ENCODE measurements at places on chromosomes 7 and 10.

DNA sequence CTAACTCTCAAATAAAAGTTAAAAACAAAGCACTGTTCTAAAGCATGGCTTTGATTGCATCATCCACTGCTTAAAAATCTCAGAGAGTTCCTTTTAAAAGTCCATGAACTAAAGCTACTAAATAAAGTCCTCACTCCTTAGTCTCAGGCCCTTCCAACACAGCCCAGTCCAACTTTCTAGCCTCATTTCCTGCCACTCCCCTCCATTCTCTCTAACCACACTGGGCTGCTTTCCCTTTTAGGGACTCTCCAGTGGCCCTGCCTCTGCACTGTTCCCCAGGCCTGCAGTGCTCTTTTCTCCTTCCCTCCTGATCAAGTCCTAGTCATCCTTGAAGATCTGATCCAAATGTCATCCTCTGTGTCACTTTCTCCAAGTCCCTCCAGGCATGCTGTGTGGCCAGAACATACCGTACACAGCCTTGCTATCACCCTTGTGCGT lies 56.9 kb upstream of the PPP1R3C start:
- no peak for DNase-seq

DNA sequence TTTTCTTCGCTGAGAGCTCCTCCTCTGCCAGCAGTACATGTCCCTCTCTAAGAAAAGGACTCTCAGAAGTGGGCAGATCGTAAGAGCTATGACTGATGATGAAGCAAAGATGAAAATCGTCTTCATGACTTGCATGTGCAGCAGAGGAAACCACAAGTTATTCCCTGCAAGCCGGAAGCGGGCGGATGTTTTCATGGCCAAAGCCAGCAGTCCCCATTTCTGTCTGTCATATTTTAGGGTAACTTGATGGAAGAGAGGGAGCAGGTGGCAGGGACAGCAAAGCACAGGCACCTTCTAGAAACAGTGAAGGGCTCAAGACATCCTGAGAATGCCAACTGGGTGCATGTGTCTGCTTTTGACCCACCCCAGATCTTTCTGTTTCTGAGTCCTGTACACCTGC lies 19.9 kb downstream of the KLF6 start:
- DNase-seq = no peak

DNA sequence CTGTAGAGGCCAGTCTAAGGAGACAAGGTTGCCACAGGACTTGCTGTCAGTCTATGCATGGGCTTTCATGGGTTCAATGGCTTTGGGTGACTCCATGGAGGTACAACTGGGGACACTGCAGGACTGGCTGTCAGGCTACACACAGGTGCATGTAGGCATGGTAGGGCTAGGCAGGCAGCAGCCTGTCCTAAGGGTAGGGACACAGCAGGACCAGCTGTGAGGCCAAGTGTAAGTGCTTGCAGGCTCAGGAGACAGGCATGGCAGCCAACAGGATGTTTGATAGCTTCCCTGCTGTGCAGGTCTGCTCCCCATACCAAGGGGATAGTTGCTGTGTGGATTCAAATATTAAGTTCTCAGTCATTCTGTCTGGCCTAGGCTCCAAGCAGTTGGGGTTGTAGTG lies 181.0 kb upstream of the NPY start:
- DNase-seq = no peak

- no peak for DNase-seq
Measured at GRCh38 chr10:112966194-112966855, 16.3 kb downstream of the TCF7L2 start.

- DNase-seq = peak; percentile 38
Measured at GRCh38 chr10:128859738-128860386, 607.2 kb upstream of the MGMT start.

DNA sequence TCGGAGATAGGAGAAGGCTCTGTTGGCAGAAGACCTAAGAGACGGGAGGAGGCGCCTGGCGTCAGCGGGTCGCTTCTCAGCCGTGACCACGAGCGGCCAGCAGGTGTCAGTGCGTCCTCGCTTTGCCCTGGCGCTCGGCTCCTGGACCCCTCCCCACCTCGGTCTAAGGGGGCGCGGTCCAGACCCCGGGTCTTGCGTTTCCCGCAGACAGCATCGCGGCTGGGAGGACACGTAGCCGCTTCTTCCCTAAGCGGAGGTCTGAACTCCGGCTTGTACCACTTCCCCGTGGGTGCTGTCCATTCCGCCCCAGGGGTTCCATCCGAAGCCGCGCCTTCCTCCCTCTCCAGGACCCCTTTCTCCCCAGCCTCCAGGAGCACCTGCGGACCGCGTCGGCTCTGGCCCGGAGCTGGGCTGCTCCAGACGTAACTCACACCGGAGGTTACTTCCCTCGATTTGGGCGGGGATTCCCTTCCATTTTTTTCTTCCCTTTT lies 593 bp upstream of the ADRA2A start:
- DNase-seq = peak; percentile 60

- no peak for DNase-seq
Measured at GRCh38 chr10:28878236-28878970, 201.1 kb downstream of the BAMBI start.

GRCh38 chr10:89591111-89591795 lies 53.8 kb downstream of the PANK1 start:
- no peak for DNase-seq

- peak; percentile 21 for DNase-seq
Measured at GRCh38 chr7:121449329-121449728, 53.2 kb upstream of the FAM3C start.

- no peak for DNase-seq
Measured at GRCh38 chr10:115624448-115624847, 531.3 kb downstream of the ATRNL1 start.

GRCh38 chr10:75755528-75755927 lies 324.1 kb downstream of the LRMDA start:
- DNase-seq = no peak

GRCh38 chr7:4939971-4940728 lies 18.8 kb downstream of the MMD2 start:
- DNase-seq = no peak

DNA sequence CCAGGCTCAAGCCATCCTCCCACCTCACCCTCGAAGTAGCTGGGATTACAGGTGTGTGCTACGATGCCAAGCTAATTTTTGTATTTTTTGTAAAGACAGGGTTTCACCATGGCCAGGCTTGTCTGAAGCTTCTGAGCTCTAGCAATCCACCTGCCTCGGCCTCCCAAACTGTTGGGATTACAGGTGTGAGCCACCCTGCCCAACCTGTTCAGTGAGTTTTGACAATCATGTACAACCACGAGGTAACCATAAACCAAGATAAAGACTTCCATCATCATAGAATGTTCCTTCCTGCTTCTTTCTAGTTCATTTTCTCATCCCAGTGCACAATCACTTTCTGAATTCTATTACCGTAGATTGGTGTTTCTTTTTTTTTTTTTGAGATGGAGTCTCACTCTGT lies 30.5 kb upstream of the MKRN1 start:
- DNase-seq = no peak

DNA sequence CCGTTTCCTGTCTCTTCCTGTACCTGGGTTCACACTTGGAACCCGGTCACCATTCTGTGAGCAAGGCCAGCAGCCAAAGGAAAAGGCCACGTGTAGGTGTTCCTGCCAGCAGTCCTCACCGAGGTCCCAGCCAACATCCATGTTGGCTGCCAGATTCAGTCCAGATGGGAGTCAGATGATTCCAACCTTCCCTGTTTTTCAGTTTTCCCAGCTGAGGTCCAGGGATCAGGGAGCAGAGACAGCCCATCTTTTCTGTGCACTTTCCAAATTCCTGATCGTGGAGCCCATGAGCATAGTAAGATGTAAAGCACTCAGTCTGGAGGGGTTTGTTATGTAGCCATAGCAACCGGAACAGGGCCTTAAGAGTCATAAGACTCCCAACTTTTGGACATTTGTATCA lies 3.9 kb upstream of the PVRIG start:
- DNase-seq = no peak

DNA sequence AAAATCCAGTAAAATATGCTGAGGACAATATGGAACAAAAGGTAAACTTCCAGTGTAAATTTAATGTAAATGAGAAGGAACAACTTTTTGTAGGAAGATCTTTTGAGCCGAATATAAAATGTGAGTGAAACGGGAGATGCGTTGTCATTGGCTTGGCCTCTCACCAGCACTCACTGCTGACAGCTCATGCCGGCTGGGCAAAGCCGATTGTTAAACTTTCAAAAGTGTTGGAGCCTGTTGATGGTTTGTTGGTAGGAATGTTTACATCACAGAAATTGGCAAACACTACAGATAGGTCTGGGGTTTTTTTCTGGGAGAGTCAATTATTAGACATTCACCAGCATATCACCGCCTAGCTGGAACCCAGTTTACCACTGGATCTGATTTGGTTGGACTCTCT lies 6.1 kb downstream of the PSTK start:
- no peak for DNase-seq

- no peak for DNase-seq
Measured at GRCh38 chr10:112832361-112832878, 117.6 kb upstream of the TCF7L2 start.

DNA sequence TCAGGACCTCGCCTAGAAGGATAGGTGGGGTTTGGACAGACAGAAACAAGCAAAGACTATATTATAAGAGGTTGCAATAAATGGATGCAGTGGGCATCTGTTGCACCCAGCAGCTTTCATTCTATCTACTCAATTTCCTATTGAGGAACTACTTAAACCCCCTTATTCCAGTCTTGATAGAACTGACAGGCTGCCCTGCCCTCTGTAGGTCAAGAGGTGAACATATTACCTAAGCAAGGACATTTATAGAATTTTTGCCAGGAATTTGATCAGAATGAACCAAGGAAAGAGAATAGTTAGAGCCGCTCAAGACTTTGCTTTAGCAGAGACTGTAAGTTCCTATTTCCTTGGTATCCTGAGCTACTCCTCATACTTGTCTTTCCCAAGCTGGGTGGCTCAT lies 9.5 kb downstream of the VTI1A start:
- no peak for DNase-seq

GRCh38 chr7:36404639-36405408 lies 15.2 kb downstream of the ANLN start:
- DNase-seq = peak; percentile 64

DNA sequence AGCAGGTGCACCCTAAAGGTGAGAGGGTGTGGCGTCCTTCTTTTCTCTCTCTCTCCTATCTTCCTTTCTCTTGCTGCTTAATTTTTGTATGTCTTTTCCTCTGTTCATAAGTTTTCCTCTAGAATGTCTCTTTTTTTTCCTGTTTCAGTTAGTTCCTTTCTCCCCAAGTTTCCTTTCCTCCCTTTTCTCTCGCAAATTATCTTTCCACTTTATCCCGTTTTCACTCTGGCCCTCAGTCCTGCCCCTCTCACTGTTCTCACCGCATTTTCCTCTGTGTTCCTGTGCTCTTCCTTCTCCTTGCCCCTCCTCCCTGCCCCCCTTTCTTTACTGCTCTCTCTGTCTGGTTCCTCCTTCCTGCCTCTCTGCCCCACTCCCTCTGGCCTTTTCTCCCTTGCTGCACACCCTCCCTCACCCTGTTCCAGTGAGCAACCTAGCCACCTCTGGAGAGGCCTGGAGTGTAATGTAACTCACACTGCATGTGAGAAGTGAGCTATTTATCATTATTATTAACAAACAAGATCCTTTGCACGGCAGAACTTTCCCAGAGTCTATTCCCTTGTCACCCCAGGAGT lies 158.5 kb downstream of the C10orf105 start:
- DNase-seq = no peak

- no peak for DNase-seq
Measured at GRCh38 chr10:22005763-22006162, 2.2 kb upstream of the DNAJC1 start.

GRCh38 chr7:6317797-6318438 lies 45.5 kb upstream of the CYTH3 start:
- no peak for DNase-seq

GRCh38 chr7:15461576-15461975 lies 100.2 kb downstream of the AGMO start:
- DNase-seq = no peak

- DNase-seq = no peak
Measured at GRCh38 chr10:52335665-52336064, 21.6 kb downstream of the DKK1 start.

GRCh38 chr10:19385846-19386450 lies 337.3 kb downstream of the MALRD1 start:
- DNase-seq = no peak

DNA sequence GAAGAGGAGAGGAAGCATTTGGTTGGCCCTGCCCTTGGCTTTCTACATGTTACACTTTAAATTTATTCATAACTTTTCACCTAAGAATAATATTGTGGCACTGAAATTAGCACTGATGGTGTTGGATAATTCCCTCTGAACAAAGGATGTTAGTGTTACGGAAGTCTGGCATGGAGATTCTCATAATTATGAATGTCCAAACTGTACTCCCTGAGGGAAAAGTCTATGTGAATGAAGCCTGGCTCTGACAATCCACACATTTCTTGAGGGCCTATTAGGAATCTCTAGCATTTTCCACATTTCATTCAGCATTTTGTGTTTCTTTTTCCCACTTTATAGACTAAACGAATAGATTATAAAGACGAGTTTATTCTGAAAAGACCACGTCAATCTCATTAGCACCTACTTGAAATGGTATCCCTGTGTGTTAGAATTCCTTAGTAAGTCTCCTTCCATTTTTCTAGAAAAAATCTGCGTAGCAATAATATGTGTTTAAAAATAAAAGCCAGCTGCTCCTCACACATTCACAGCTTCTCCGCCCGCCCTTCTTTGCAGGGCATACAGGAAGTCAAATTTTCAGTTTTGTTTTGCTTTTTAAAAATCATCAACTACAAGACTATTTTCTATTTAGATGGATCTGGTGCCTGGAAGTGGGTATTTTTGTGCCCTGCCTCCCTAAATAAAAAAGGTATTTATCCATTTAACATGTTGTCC lies 131.8 kb upstream of the PALS2 start:
- no peak for DNase-seq

DNA sequence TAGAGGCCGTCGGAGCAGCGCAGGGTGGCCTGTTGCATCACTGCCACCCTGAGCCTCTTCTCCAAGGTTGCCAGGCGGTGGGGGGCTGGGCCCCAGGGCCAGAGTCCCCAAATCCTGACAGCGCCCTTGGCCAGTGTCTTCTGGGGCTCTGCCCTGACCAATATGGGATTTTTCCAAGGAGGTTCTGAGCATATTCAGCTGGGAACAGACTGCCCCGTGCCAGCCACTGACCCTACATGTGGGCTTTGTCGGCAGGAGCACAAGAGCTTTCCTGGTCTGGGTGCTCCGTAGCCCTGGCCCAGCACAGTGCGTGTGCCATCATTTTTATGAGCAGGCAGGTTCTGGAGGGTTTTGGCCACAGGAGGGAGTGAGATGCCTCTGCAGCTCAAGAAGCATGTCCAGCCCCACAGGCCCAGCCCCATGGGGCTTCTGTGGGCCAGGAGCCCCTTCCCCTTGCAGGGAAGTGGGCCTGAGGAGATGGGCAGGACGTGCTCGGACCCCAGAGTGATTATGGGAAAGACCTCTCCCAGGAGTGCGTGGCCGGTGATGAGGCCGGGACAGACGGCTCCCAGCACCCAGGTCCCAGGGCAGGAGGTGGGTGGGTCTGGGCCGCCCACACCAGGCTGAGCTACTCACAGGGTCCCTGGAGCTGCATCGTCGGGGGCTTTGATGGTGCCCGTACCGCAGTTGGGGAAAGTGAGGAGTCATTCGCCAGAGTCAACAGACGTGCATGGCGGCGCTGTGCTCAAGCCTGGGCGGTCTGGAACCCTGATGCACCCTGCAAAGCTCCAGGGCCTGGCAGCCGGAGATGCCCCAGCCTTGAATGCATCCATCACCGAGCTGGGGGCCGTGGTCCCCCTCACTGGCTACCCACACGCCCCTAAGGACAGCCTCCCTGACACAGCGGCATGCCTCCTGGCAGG lies 66.6 kb downstream of the PWWP2B start:
- DNase-seq = peak; percentile 56

- no peak for DNase-seq
Measured at GRCh38 chr7:26447116-26447515, 155.5 kb downstream of the SNX10 start.

- peak; percentile 64 for DNase-seq
Measured at GRCh38 chr10:77850620-77851231, 75.8 kb downstream of the DLG5 start.

Data from T47D (cell line).